Stimulated activated CD8-positive, alpha-beta memory T cell treated with anti-CD3 and anti-CD28 coated beads, Interleukin-15, amount 100 ng/mL, for 24 hours (primary cell): ENCODE measurements at places on chromosomes 12 and 14.
A peak's percentile ranks its signal among the peaks of the same experiment; 100 is the strongest.

DNA sequence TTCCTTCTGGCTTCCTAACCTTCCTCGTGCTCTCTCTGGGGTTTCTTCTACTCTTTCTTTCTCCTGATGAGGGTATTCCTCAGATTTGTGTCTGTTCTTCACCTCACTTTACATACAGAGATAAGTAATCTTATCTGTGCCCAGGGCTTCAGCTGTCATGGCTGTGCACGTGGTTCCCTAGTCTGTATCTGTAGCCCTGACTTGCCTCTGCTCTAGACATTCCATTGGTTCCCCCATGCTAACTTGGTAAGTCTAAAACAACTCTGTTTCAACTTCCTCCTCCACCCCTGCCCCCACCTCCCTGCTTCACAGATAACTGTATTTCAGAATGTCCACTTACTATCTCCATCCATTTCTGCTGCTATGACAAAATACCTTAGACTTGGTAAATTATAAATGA, 10.8 kb downstream of the DIP2B start:
- no peak for DNase-seq

- no peak for DNase-seq
Measured at GRCh38 chr12:3565985-3566384, 75.0 kb downstream of the PRMT8 start.

DNA sequence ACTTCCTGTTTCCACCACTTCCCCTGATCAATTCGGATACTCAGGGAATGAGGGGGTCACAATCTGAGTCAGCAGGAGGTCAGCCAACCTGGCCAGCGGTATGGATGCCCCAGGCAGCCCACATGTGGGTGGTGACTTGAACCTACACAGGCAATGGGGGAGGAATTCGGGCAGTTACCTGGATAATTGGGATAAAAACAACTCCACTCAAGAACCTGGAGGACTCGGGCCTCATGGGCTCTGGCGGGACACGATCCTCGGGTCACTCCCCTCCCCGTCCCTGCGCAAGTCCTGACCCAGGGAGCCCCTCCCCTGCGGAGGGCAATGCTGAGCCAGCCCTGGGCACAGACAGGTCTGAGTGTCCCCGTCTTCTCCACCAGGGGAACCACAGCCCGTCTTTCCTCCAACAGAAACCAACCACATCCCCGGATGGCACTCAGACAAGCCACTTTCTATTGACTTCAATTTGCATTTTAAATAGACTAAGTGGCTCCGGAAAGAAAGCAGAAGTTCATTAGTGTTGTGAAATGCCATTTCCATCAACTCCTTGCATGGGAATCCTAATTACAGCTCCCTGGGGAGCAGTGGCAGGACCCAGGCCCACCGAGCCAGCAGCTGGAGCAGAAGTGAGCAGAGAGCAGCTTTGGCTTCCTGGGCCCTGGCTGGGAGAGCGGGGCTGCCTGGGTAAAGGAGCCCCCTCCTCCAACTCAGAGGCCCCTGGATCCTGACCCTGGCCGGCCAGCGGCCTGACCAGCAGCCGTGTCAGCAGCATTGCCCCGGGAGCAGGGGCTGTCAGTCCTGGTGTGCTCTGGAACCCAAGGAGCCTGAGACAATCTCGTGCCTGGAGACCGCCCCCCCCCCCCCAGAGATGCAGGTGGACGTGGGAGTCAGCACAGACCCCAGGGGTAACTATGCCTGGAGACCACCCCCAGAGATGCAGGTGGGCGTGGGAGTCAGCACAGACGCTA, 374.1 kb downstream of the ADGRD1 start:
- DNase-seq = no peak

GRCh38 chr12:47801904-47802246, 17.8 kb downstream of the HDAC7 start:
- DNase-seq = no peak

DNA sequence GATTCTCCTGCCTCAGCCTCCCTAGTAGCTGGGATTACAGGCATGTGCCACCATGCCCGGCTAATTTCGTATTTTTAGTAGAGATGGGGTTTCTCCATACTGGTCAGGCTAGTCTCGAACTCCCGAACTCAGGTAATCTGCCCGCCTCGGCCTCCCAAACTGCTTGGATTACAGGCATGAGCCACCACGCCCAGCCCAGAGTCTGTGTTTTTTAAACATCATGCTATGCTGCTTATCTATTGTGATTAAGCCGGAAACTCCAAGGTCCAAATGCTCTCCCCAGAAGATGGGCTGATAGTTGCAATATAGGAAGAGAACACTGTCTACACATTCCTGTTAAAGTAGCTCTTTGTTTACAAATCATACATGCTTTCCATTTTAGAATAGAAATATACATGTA, 30.5 kb upstream of the MAX start:
- no peak for DNase-seq

GRCh38 chr12:12665194-12665593, 30.8 kb downstream of the GPR19 start:
- no peak for DNase-seq

DNA sequence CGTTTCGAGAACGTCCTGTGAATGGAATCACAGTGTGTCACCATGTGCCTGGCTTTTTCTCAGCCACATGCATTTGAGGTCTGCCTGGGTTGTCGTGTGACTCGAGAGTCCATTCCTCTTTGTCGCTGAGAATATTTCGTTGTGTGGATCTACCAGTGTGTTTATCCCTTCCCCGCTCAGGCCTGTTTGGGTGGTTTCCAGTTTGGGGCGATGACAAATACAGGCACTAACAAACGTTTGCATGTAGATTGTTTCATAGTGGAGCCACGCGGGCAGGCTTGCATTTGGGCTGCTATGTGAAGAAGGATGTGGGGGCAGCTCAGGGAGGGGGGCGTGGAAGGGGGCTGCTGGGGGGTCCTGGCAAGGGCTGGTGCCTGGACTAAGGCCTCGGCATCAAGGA, 14.1 kb downstream of the RIN3 start:
- DNase-seq = no peak

DNA sequence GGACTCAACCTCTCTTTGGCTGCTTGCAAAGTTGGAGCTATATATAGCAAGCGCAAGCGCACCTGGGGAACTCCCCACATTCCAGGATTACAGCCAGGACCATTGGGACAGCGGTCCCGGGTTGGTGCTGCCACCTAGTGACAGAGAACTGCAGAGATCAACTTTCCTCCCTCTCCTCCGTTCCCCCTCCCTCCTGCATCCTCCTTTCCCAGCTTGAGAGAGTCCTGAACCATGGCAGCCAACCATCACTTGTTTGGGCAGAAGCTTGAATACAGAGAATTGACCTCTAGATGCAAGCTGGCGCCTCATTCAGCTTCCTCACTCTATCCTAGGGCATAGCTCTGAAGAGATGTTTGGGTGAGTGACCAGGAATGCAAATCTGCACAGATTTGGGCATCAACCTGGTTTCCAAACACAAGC, 17.4 kb upstream of the FLVCR2 start:
- no peak for DNase-seq

GRCh38 chr12:14843425-14843887, at the start of gene ART4:
Gene ART4, minus strand, starts transcription at chr12:14843526. Its CDS starts 413 bp downstream, at chr12:14843113.
- no peak for DNase-seq

- peak; percentile 22 for DNase-seq
Measured at GRCh38 chr12:109714141-109714912, 702 bp downstream of the FAM222A start.

- no peak for DNase-seq
Measured at GRCh38 chr12:118098911-118099671, 4.7 kb downstream of the VSIG10 start.

DNA sequence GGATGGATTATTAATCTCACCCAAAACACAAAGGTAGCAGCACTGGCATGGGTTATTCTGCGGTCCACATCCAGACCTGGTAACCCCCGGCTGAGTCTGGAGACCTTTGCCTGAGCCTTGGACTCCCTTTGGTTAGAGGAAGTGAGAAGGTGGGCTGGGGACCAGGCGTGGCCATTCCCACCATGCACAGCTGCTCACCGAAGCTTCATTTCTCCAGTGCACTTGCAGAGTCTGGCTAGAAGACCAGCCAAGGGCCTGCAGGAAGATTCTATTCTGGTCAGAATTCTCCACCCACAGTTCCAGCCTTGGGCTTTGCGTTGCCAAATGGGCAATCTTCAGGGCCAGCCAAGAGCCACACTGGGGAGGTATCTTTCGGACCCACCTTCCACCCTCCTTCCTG, 73.0 kb downstream of the LGMN start:
- DNase-seq = no peak

DNA sequence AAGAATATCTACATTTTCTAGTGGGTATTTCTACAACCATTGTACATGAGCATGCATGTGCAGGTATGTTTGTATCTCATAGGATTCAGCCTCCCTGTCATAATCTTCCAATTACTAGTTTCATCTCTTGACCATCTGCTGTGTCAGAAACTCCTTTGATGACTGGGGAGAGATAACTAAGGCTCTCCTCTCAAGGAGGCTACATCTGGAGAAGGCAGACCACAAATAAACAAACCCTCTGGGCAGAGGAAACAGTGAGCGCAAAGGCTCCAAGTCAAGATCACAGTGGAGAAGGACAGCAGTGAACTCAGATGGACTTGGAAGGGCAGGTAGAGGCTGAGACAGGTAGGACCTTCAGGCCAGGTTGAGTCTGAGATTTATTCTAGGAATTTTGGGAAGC, 166.4 kb downstream of the PELI2 start:
- no peak for DNase-seq

DNA sequence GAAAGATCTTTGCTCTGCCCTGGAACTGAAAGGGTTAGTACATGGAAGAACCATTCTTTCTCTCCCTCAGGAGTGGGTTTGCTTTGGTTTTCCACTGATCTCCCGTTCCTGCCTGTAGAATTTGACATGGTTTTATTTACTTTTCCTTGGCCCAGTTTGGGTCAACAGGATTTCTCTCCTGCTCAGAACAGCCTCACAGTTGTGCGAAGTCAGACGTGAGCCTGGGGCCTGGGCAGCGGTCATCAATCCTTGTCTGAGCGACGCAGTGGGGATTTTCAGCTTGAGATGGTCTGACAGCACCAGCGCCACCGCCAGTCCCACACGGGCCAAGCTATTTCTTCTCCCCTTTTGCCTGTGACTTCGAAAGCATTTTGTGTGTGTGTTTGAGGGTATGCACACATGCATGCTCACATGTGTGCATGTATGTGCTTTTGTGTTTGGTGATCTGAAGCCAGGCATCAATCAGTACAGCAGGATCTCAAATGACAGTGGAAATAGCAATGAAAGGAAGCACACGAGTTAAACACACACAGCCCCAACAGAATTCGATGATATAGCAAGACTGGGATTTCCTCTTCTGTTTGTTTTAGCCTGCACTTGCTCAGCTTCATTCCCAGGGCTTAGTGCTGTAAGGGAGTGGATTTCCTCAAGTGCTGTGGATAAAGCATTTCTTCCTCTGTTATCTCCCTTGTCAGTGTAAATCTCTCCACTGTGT, 58.3 kb downstream of the SMOC1 start:
- no peak for DNase-seq

- DNase-seq = no peak
Measured at GRCh38 chr12:26845057-26845666, 12.2 kb upstream of the ITPR2 start.

GRCh38 chr12:4648104-4648500, 749 bp downstream of the AKAP3 start:
- DNase-seq = no peak

- no peak for DNase-seq
Measured at GRCh38 chr14:20999591-20999990, 498 bp downstream of the SLC39A2 start.

DNA sequence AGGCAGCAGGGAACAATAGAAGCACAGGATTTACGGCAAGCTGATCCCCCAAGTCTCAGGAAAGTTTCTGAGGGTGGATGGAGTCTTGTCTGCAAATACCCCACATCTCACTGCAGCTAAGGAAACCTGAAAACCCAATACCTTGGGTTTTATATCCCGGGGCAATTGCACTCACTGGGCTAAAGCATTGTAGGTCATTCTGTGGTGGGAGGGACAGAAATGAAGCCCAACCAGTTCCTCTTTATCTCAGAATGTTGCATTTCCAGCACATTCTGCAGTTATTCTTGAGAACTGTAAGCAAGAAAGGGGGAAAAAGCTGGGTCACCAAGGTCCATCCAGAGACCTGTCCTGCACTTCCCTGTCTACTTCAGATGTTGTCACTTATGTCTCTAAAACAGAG, 39.8 kb downstream of the C12orf42 start:
- DNase-seq = no peak

DNA sequence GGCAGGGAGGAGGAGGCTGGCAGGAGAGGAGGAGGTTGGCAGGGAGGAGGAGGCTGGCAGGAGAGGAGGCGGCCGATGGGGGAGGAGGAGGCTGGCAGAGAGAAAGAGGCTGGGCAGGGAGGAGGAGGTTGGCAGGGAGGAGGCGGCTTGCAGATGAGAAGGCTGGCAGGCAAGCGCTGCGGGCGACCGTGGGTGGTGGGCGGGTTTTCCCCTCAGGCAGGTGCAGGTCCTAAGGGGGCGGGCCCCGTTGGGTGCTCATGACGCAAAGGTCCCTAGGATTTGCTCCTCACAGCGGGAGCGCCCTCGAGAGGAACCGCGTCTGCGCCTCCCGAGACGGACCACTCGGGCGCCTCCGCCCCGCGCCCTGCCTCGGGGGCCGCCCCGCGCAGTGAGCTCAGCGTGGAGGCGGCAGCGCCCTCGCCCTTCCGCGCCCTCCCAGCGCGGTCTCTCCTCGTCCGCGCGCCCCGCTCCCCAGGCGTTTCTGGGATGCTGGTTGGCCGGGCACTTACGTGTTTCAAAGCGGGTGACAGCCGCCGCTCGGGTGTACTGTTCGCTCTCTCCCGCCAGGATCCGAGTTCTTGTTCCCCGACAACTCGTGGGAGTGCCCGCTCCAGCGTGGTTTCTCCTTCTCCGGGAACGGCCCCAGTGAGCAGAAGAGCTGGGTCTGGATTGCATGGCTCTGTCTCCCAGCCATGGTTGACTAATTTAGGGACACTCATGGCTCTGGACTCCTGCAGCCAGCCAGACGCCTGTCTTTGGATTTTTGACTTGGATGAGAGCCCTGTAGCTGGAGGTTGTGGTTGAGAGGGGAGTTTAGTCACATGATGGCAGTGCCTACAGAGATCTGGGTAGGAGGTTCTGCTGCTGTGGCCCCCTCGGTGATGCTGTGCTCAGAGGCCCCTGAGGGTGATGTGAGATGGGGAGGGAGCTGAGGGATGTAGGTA, 64.1 kb upstream of the PPP4R3A start:
- DNase-seq = peak; percentile 69
